ENCODE measurements at places on chromosomes 3 and 15.
A peak's percentile ranks its signal among the peaks of the same experiment; 100 is the strongest.

DNA sequence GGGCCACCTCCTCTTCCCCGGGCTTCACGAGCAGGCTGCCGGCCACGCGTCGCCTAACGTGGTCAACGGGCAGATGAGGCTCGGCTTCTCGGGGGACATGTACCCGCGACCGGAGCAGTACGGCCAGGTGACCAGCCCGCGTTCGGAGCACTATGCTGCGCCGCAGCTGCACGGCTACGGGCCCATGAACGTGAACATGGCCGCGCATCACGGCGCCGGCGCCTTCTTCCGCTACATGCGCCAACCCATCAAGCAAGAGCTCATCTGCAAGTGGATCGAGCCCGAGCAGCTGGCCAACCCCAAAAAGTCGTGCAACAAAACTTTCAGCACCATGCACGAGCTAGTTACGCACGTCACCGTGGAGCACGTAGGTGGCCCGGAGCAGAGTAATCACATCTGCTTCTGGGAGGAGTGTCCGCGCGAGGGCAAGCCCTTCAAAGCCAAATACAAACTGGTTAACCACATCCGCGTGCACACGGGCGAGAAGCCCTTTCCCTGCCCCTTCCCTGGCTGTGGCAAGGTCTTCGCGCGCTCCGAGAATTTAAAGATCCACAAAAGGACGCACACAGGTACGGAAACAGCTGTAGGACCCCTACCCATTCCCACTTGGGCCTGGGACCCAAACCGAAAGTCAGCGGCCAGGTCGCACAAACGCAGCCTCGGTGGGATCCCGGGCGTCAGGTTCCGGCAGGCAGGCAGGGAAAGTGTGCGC, 1.5 kb downstream of the ZIC1 start:
- DNase-seq, result peak; percentile 65

DNA sequence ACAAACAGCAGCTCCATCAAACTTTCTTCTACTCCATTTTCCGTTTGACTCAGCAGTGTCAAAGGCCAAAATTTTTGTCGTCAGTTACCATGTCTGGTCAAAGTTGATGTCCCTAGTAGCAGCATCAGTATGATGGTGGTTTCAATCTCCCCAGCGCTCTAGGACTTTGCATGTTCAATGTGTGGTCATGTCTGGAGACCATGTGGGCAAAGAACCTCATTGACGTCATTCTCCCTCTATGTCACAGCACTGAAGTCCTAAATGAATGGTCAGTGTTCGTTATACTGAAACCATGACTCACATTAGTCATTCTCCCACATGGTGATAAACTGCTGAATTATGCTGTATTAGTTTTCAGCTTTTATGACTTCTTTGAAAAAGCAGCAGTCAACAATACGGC, 23.2 kb downstream of the SHC4 start:
- DNase-seq, result peak; percentile 100

DNA sequence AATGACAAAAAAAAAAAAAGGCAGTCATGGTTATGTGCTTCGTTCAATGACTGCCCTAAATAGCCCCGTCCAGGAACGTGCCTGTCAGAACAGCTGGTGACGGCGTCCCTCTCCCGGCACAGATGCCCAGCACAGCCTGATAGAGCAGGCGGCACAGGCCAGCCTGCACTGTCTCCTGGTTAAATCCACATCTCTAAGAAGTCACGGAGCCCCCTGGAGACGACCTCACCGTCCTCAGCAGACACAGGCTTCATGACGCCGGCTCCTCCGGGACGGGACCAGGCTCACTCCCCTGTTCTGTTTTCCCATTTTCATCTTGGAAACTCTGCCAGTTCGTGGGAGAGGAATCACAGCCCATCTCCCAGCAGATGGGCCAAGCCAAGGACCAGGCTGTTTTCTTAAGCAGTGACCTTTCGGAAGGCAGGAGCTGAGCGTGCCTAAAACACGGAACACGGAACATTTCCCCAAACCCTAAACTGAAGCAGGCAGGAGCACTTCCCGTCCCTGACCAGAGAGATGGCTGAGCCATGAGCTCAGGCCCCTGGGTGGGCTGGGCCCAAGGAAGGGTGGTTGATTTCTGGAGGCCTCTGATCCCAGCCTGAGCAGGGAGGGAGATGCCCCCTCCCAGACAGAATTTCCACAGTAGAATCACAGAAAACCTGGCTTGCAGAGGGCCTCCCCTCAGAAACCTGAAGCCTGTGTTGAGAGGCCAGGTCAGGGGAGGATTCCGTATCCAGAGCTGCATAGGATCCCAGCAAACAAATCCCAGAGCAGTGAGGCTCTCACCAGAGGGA, 35.9 kb downstream of the ADCY5 start:
- no peak for DNase-seq

- no peak for DNase-seq
Measured at GRCh38 chr3:49859576-49860305, 3.4 kb upstream of the TRAIP start.

GRCh38 chr3:31620656-31621055, 87.9 kb downstream of the STT3B start:
- DNase-seq, result peak; percentile 6

GRCh38 chr3:47850564-47851410, 47.8 kb downstream of the DHX30 start:
- no peak for DNase-seq

DNA sequence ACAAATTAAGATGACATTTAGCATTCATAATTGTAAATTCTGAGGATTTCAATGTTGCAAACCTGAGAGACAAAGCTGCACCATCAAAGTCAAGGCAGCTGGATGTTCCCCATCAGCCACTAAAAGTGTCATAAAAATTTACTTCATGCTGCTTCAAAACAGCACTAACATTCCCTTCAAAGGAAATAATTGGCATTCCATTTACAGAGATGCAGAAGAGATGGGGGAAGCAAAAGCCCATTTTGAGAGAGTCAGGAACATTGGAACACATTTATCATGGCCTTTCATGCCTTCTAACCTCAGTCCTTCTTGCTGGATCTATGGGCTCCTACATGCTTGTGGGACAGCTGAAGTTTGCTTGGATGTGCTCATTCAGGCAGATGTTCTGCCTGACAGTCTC, 6.4 kb upstream of the TMEM158 start:
- no peak for DNase-seq

GRCh38 chr15:27219636-27220035, 248.7 kb downstream of the GABRG3 start:
- no peak for DNase-seq

DNA sequence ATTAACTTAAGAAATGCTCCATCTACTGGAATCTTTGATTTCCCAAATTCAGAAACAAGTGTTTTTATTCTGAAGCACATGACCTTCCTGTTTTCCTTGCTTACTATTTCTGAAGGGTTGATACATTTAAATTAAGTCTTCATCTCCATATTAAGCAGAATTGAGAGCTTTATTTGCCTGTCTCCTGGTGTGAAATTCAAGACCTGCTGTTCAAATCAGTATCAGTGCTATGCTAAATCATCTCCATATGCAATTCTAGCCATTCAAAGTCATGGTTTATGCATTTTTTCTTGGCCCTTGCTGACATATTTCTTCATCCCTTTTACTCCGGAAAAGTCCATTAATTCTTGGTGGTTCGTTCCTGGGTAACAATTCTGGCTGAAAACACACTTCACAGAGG, 195.4 kb downstream of the ATP8B4 start:
- no peak for DNase-seq

GRCh38 chr15:63634154-63634553, 37.0 kb downstream of the FBXL22 start:
- DNase-seq, result no peak

DNA sequence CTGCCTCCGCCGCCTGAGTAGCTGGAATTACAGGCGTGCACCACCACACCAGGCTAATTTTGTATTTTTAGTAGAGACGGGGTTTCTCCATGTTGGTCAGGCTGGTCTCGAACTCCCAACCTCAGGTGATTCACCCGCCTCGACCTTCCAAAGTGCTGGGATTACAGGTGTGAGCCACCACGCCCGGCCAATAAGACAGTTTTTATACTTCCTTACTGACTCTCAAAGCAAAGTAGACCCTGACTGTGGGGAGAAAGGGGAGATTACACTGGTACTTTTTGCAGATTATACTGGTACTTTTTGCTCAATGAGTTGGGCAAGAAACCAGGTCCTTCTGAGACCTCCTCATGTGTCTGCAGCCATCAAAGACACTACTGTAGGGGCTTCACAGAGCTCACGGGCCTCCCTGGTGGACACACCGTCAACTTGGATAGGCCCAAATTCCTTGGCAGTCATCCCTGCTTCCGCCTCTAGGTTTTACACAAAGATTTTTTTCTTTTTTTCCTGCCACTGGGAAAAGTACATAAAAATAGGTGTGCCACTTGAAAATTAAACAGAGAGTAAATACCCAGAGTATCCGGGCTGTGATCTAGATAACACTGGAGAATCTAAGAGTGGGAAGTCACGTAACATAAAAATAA, 143.3 kb upstream of the WNT5A start:
- no peak for DNase-seq

DNA sequence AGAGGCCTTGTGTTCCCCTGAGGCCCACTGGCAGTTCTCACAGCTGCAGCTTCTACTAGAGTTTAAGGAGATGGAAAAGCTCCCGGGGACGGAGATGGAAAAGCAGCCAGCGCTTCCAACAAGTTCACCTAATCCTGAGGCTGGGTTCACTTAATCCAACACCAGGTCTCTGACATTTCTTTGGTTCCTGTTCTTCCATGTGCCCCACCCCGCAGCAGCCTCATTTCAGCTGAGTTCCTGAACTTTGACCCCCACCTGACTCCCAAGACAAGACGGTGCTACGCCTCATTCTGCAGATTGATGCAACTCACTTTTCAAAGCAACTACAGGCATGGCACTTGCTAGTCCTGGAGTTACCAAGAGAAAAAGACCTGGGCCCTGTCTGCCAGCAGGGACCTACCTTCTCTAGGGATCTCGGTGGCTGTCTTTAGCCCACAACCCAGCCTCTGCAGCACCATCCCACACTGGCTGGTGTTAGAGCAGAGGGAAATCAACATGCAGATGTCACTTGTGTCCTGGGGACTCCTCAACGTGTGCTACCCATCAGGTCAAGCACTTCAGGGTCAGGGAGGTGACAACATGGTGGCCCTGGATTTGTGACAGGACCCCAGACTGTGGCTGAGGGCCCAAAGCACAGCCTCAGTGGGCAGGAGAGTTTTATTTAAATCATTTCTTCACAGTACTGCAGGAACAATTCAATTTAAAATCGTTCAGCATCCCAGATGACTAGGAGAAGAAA, 406.1 kb downstream of the VPS13C start:
- DNase-seq, result no peak

GRCh38 chr3:172194702-172195406, 155.5 kb downstream of the FNDC3B start:
- no peak for DNase-seq

Measured in fibroblast of lung (primary cell).